ENCODE measurements at places on chromosomes 7 and 10.

DNA sequence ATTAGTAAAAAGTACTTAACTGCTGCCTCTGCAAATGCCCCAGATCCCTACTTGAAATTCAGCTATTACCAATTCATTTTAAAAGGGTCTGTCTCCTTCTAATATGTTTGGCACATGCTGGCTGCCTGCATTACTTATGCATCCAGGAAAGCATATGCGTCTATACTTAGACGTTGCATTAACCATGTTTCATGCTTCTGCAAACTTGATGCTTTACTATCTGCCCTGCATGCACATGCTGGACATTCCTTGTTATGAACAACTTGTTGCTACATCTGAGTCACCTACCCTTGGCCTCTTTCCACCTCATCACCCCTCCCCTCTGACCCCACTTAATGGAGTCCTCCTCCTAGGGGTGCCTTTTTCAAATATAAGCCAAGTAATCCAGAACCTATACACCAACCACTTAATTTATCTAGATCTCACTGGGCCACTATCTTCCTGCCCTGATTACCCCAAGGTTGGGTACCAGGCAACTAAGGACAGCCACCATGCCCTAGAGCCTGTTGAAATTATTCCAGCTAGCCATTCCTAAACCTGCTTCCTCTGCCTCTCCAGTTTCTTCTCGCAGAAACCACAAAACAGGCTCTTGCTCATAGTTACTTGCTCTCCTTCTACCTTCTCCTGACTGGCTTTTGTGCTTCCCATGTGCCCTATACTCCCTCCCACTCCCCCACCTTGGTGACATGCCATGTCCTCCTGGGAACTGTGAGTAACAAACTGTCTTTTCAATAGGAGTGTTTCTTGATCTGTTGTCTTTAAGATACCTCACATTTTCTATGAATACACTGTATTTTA lies 1187.9 kb downstream of the REEP3 start:
- no peak for DNase-seq

GRCh38 chr7:140390466-140391190 lies 7.7 kb downstream of the SLC37A3 start:
- DNase-seq, result no peak

- DNase-seq, result no peak
Measured at GRCh38 chr7:24419511-24419910, 135.5 kb downstream of the NPY start.

- DNase-seq, result no peak
Measured at GRCh38 chr7:151381098-151381347, 28.8 kb downstream of the WDR86 start.

- no peak for DNase-seq
Measured at GRCh38 chr7:120395526-120396019, 122.6 kb downstream of the KCND2 start.

- DNase-seq, result no peak
Measured at GRCh38 chr10:120221873-120222485, 235.0 kb upstream of the PLPP4 start.

DNA sequence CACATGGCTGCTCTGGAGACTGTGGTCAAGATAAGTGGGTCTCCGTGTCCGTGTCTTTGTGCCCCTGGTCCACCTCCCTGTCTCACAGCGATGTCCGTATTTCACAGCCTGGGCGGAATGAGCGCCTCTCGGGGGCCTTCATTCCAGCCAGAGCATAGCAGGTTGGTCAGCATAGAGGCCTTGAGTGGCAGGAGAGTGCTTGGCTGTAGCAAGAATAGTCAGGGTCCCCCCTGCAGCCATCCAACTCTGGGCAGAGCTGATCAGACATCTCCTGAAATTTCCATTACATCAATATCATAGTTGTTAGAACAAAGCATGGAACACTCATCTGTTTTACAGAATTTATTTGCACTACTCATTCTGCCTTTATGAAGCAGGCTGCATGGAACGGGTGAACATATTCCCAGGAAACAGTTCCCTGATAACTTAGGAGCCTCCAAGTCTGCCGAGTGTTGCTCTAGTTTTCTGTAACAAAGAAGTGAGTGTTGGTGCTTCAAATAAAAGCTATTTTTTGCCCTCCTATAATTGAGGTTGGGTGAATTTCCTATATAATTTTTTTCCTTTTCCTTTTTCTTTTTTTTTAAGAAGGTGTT lies 255.3 kb downstream of the INHBA start:
- DNase-seq, result no peak

- no peak for DNase-seq
Measured at GRCh38 chr10:131126321-131127137, 185.0 kb downstream of the TCERG1L start.

DNA sequence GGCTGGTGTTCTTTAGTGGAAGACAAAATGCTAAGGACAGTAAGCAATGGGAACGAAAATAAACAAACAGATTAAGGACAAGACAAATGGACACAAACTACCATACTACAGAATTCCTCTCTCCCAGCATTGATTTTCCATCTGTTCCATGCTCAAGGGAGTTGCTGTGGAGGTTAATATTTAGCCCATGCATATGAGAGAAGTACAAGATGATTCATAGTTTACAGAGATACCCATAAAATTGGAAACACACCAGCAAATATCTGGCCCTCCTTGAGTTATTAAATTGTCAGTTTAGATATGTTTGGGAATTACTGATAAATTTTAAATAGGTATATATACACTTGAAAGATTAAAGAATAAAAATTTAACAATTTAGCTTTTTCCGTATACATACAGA lies 69.8 kb downstream of the GLI3 start:
- DNase-seq, result no peak

All from activated T-helper 1 cell treated with Interleukin-2 at 50 U/mL for 16 hours (primary cell).